ENCODE measurements at places on chromosomes 1 and 21.

DNA sequence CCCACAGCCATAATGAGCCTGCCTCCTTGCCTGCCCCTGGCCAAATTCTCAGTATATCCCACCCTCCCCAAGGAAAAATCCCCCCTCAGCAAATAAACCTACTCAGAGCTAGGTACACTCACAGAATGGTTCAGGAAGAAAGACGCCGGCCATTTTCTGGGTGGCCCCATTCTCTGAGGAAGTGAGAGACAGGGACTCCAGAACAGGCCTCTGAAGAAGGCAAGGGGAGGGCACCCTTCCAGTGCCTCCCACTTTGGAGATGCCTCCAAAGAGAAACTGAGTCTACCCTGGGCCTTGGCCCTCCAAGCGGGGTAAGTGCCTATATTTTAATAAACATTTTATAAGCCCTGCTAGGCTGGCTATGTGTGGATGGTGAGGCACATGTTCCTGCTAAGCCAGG, 2.3 kb downstream of the PACC1 start:
- no peak for DNase-seq

DNA sequence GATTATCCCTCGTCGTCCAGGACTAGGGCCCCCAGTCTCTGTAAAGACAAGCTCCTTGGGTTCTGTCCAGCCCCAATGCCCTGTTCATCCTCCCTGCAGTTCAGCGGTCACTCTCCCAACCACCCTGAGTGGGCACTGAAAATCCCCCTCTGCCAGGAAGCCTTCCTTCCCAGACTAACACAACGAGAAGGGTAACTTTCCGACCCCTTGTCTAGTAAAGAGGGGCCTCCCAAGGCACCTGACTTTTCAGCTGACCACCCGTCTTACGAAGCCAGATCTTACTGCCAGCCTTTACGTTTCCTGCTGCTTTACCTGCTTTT, 13.4 kb downstream of the TMEM9 start:
- no peak for DNase-seq

- no peak for DNase-seq
Observed at GRCh38 chr1:100045206-100045605, 75.4 kb downstream of the SLC35A3 start.

DNA sequence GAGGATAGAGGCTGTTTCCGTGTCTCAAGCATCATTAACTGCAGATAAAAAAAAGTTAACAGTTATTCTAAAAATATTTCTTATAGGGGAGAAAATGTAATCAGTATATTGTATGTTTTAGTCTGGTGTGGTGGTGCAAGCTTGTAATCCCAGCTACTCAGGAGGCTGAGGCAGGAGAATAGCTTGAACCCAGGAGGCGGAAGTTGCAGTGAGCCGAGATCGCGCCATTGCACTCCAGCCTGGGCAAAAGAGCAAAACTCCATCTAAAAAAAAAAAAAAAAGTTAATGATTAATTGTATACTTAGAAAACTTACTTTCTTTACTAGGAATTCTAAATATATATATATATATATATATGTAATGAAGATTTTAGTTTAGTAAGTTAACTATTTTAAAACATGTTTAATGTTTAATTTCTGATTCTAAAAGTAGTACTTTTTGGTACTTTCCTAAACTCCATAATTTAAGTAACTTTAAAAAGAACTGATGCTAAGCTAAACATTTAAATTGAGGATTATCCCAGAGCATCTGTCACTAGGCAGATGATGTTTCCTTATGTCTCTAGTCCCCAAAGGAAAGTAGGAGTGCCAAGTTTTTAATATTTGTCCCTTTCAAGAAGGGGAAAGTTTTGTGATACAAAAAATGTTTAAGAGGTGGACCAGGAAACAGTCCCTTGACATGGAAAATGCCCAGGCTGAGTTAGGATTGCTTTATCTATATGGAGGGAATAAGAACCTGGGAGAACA, 66.3 kb downstream of the DYRK1A start:
- DNase-seq, result no peak

DNA sequence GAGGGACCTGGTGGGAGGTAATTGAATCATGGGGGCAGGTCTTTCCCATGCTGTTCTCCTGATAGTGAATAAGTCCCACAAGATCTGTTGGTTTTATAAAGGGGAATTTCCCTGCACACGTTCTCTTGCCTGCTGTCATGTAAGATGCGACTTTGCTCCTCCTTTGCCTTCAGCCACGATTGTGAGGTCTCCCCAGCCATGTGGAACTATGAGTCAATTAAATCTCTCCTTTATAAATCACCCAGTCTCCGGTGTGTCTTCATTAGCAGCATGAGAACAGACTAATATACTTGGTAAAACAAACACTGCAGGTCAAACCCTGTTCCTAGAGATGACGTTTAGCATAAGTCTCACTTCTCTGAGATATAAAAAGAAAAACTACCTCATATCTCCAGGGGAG, 148.3 kb downstream of the MATN1 start:
- DNase-seq, result no peak

- no peak for DNase-seq
Observed at GRCh38 chr1:9020305-9020704, 5.9 kb downstream of the SLC2A7 start.

- no peak for DNase-seq
Observed at GRCh38 chr1:190179817-190180216, 297.8 kb downstream of the BRINP3 start.

GRCh38 chr1:99704356-99704816, 58.5 kb downstream of the PALMD start:
- DNase-seq, result no peak

GRCh38 chr21:34615487-34615814, 538 bp upstream of the RCAN1 start:
- no peak for DNase-seq

- no peak for DNase-seq
Observed at GRCh38 chr1:112318698-112319370, 77.2 kb upstream of the CTTNBP2NL start.

DNA sequence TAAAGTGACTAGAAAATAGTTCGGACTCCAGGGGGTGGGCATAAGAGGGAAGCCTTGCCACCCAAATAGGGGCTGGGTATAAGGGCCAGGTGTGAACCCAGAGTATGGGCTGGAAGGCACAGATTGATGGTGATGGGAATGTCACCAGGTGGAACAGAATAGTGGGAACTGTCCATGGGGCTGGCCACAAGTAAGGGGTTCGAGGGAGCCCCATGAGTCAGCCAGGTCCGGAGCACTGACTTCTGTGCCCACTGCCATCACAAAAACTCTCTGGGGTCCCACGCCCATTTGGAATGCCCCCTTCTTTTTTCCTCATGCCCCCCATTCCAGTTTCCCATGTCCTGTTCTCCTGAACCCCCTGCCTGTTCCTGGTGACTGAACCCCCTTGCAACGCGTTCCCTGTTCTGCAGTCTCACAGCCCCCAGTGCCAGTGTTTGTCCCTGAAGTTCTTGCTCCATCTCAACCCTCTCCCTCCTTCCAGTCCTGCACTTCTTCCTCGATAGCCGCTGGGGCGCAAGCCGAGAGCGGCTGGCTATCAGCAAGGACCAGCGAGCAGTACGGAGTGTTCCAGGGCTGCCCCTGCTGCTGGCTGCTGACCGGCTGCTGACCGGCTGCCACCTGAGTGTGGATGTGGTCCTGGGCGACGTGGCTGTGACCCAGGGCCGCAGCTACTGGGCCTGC, 7.9 kb downstream of the TRIM46 start:
- DNase-seq, result no peak

DNA sequence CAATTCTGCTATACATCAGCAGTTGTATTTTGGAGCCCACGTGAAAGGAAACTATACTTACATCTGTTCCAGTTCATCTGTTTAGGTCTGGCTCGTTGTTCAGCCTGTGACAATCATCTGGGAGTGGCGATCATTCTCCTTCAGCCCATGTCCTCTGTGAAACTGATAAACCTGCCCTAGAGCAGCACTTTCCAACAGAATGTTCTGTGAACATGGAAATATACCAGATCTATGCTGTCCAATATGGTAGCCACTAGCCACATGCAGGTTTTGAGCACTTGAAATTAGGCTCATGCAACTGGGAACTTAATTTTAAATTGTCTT, 24.5 kb upstream of the COQ8A start:
- no peak for DNase-seq

DNA sequence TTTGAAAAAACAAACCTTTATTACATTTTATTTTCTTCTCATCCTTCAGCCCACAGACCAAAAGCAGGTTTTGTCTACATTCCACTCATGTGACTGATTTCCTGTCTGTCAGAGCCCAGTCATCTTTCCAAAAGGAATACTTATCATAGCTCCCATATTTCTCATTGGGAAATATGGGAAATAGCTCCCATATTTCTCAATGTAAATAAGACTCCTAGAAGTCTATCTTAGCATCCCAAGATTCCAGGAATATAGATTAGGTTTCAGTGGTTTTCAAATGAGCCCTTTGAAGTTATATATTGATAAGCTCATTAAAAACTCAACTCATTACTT, 19.1 kb upstream of the NRDC start:
- no peak for DNase-seq

DNA sequence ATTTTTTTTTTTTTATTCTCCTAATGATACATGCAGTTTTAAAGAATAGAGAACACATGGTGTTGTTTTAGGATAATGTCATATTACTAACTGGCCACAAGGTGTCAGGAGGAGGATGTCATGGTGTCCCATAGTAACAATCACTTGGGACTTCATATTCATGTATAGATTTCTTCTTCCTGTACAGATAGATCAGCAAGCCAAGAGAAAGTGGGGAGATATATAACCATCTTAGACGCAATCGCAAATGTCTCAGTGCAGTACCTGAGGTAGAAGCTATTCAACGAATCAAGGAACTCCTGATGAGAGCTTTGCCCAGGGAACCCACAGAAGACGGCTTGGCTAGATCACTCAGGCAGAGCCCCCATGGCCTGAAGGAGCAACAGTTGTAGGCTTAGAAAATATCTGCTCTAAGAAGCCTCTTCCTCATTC, 12.3 kb downstream of the OR2T11 start:
- DNase-seq, result no peak

DNA sequence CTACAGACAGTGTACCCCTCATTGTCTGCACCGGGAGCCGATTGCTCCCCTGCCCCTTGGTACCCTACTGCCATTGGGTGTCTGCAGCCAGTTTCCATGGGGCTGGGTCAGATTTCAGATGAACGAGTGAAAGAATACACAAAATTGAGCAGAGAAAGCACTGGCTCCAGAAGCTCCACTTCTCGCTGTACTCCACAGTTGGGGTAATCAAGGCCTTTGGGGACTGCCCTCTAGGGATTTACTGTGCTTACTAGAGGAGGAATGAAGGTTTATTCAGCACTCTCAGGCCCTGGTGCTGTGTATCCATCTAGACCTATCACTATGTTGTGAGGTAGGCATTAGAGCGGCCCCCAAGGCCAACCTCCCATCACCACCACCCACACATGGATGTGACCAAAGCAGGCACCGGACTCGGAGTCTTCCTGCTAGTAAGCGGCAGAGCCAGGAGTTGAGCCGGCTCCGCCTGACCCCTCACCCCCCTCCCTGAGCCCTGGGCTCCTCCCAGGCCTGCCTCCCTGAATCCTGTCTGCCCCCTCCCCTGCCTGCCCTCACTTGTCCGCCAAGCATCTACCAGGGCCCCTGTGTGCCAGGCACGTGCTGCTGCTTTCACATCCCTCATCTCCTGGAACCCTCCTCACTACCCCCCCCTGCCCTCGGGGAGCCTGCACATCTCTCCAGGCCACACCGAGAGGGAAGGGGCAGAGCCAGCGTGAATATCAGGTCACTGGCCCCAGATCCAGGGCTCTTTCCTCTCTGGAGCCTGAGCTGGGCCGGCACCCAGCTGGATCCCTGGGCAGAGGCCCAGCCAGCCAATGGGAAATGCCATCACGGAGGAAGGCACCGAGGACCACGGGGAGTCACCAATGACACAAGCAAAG, 23.3 kb downstream of the KCNN3 start:
- DNase-seq, result no peak

GRCh38 chr21:33848249-33848953, 67.2 kb downstream of the ATP5PO start:
- DNase-seq, result no peak

- no peak for DNase-seq
Observed at GRCh38 chr1:39933956-39934941, 20.7 kb upstream of the MFSD2A start.

GRCh38 chr21:28834335-28835238, 158.1 kb downstream of the LTN1 start:
- no peak for DNase-seq

GRCh38 chr1:23527900-23528249, 3.2 kb downstream of the E2F2 start:
- no peak for DNase-seq

DNA sequence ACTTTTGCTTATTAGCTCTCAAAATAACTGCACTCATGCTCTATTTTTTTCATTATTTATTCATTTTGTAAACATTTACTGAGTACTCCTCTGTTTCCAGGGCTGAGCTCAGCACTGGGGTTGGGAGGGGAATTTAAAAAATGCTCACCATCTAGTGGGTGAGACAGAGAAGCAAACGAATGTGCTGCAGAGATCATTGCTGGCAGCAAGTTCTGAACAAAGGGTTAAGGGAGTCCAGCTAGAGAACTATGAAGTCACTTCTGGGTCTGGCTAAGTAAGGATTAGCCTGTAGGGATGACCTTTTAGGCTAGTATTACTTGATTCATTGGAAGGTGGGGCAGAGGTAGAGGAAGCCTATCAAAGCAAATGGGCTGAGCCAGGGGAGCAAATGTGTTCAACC, 99.1 kb upstream of the ZNF644 start:
- no peak for DNase-seq

DNA sequence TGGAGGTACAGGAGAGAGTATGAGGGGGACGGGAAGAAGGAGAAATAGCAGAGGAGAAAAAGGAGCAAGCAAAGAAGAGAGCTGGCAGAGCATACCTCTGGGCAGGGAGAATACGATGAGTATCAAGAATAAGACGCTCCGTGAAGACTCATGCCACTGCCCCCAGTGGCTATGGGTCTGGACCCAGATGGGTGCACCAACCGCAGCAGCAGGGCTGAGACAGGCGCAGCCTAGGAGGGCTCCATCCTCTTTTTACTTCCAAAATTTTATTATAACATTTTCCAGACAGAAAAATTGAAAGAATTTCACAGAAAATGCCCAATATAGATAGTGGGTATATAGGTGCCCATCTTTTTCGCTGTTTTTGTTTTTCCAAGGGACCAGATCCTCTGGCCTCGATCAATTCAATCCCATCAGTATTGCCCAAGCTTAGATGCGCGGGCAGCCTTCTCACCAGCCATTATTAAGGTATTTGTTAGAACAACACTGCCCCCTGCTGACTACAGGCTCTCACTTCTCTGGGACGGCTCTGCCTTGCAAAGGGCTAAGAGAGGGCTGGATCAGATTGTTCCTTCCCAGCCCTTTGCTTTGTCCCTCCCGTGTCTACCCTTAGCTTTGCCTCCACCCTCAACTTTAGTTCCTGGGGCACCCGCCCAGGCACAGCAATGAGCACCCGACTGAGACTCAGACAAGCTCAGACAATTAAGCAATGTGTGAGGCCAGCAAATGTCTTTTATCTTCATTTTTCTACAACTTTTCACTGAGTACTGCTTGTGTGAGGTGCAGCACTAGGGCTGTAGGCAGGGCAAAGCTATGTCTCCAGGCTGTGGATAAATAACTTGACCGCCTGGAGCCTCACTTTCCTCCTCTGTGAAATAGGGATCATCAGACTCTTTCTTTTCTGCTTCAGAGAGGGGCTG, 17.5 kb upstream of the CAMK1G start:
- peak; percentile 82 for DNase-seq
